ENCODE measurements at places on chromosomes 1 and 21.

- peak; percentile 51 for DNase-seq
These were observed 17.9 kb downstream of the CAPZA1 start for GRCh38 chr1:112637254-112638109.

GRCh38 chr1:89833183-89834082 is 12.6 kb downstream of the LRRC8D start:
- no peak for DNase-seq

DNA sequence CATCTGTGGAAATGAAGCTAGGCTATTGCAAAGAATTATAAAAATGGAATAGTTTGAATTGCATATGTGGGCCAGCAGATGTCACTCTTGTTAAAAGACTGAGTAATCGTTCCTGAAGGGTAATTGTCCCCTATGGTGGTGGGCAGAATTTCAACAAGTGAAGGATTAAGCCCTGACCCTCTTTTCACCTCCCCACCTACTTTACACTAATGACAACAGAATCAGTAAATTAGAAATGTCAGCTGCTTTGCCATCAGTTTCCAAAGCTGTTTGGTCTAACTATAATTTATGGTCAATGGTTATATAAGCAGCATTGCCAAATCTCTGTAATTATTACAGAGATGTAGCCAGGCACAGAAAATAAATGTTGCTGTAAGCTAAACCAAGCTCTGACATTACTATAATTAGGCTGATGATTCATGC is 898.6 kb downstream of the AMY1C start:
- DNase-seq = peak; percentile 1

GRCh38 chr1:23931491-23931880 is 18.3 kb upstream of the CNR2 start:
- DNase-seq = no peak

- DNase-seq = no peak
These were observed 37.0 kb upstream of the SAMSN1 start for GRCh38 chr21:14582934-14583628.

- no peak for DNase-seq
These were observed 89.4 kb downstream of the LPAR3 start for GRCh38 chr1:84803604-84804003.

- DNase-seq = no peak
These were observed 7.9 kb downstream of the LAX1 start for GRCh38 chr1:203772836-203773235.

- DNase-seq = no peak
These were observed 263.8 kb downstream of the PTPRC start for GRCh38 chr1:198902655-198903054.

GRCh38 chr1:90325168-90325567 is 330.3 kb downstream of the ZNF326 start:
- DNase-seq = no peak

DNA sequence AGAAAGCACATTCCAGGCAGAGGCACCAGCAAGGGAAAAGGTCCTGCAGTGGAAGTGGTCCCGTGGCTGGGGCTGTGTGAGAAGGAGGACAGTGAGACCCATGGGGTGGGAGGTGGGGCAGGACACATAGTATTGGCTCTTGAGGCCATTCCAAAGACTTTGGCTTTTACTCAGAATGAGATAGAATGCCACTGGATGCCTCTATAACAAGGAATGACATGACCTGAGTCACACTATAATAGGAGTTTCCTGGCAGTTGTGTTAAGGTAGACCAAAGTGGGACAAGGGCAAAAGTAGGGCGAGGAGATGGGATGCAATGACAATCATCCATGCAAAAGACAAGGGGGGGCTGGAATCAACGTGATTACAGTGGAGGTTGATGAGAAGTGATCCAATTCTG is 24.7 kb upstream of the LAMC2 start:
- no peak for DNase-seq

DNA sequence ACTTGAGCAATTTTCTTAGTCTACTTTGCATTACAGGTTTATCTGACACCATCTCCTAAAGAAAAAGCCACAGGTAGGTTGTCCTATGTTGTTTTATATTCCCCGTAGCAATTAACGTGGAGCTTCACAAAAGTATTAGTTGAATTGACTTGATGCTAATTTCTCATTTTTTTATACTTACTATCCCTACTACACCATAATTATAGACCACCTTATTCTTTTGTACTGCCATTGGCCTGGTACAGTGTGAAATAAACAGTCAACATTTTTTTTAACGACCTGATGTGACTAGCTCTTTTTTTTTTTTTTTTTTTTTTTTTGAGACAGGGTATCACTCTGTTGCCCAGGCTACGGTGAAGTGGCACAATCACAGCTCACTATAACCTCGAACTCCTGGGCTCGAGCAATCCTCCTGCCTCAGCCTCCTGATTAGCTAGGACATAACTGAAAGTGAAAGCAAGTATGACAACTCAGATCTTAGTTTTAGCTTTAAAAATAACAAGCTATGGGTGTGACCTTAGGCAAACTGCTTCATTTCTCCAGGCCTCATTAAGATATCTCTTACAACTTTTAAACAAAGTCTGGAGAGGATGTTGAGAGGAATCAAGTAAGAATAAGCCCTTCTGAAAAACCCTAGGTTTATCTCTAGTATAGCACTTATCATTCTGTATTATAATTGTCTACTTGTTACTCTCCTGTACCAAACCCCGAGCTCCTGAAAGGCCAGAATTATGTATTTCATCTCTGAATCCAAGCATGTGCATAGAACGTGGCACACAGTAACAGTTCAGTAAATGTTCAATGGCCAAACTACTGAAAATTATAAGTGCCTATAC is 49.5 kb downstream of the LUZP1 start:
- DNase-seq = no peak

GRCh38 chr1:2194319-2194897 is at the start of gene FAAP20:
Gene FAAP20 (minus strand): TSS chr1:2194772. CDS start chr1:2194749, 23 bp downstream.
- DNase-seq = peak; percentile 35

- peak; percentile 6 for DNase-seq
These were observed 1.4 kb downstream of the TIPRL start for GRCh38 chr1:168180148-168180524.

DNA sequence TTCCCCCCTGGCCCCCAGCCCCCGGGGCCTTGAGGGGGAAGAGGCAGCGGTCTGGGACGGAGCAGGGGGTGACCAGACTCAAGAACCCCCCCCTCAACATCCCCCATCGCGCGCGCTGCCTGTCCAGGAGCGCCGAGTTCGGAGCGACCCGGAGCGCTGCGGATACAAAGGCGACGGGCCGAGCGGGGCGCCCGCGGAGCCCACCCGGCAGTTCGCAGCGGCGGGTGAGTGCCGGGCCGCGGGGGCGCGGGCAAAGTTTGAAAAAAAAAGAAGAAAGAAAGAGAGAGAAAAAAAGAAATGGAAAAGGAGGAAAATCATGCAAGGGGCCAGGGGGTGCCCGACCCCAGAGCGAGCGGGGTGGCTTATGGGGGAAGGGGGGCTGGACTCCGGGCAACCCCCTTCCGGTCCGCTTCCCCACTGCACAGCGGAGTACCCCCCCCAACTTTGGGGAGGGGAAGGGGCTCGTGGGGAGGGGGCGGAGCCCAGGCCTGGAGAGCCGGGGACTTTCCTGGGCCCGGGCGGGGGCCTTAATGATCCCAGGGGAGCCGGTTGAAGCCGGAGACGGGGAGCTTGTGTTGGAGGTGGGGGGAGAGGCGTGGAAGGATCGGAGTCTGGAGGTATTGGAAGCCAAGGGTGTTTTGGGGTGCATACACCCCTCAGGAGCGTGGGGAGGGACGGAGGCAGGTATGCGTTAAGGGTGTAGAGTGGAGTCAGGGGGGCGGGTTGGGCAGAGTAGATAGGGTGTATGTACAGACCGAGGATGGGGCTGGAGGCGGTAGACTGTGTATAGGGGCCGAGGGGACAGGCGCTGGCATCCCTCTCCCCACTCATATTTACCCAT is 502 bp downstream of the VANGL2 start:
- no peak for DNase-seq

- DNase-seq = no peak
These were observed 17.9 kb upstream of the ABCG1 start for GRCh38 chr21:42200906-42201614.

DNA sequence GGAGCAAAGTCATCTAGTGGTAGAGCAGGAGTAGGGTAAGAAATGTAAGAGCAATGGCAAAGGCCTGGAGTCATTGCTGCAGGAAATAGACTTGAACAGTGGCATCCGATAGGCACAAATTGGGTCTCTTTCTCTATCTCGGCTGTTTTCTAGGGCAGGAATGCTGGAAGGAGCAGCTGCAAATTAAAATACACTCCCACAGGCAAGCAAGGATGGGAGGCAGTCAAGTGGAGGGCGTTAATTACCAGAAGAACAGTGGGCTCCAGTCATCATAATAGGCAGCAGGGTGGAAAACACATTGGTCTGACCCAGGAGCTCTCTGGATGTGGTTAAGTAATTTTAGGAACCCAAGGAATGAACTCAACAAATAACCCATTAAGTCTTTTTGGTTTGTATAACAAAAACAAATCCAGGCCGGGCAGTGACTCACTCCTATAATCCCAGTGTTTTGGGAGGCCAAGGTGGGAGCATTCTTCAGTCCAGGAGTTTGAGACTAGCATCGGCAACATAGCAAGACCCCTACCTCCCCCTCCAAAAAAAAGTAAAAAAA is 7.8 kb upstream of the TDRD5 start:
- DNase-seq = no peak

GRCh38 chr21:31644643-31645042 is 14.8 kb upstream of the SOD1 start:
- no peak for DNase-seq

DNA sequence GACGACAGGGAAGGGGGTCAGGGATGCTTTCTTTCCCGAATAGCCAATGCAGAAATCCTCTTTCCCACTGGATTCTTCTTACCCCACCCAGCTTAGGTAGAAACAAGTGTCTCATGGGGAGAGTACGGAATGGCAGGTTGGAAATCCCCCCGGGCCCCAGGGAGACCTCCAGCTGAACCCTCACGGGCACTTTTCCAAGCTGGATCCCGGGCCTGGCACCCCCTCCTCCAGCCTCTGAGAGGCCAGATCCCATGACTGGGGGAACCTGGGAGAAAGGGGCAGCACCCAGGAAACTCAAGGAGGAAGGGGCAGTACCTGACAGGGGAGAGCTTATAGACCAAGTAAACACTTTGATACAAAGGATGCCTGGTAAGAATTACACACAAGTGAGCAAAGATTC is 1.3 kb downstream of the PKP1 start:
- DNase-seq = no peak

DNA sequence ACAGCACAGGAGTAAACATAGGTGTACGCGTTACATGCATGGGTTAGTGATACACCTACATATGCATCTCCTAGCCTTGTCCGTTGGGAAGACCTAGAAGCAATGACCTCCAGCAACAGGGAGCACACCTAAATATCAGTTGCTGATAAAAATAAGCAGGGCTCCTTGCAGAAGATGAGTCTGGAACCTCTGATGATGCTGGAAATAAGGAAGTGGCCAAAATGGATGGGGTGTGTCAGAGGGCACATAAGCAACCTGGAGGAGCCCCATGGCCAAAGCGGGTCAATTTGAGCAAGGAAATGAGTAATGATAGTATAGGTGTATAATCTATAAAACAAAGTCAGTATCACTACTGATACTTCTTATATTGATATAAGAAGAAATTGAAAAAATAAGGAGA is 13.7 kb downstream of the ADARB1 start:
- no peak for DNase-seq

- no peak for DNase-seq
These were observed 4.3 kb downstream of the TSPAN2 start for GRCh38 chr1:115084902-115085511.

DNA sequence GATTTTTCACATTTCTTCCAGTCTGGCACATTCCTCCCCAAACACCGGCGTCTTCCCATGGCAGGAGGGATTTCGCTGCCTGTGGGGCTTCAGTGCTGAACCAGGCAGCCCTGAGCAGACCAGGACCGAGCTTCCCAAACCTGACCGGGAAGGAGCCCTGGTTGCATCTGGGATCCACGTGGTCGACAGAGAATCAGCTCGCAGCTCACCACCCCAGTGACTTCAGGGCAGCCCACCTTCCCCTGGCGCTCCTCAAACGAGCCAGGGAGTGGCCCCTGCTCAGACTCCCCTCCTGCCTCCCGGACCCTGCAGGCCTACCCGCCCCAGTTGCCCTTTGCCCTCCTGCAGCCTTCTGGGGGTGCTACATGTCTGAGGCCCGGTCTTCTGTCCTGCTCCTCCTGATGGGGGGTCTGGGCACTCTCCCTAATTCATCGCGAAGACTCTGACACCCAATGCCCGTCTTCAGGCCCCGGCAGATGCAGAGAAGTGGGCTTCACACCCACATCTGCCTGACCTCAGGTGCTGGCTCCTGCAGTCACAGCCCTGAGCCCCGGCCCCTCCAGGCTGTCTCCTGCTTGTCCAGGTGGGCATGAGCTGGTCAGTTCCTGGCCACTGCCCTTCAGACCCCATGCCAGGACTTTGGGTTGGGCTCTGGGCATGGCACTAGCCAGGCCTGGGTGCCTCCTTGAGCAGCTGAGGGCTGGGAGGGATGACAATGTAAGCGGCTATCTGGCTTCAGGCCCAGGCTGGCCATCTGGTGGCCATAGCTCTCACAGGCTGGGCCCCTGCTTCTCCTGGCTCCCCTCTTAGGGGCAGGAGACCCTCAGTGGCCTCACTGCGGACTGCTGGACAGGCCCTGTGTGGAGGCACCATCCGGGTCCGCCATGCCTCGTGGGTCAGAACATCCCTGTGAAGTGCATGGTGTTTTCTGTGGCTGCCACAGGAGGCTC is 26.1 kb upstream of the PRSS38 start:
- DNase-seq = no peak

DNA sequence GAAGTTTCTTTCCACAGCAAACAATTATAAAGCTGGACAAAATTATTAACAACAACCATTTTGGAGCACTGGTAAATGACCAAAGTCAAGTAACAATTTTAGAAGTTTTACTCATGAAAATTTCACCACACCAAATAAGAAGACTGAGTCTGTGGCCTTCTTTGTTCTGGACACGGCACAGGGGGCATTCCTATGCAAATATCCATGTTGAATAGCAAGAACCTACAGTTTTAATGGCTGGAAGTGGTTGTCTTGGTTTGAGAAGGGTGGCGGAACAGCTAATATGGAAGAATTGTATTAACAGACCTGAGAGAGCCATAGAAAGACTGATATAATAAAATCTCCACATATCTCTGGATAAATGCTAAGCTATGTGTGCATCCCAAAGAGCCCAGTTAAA is 29.4 kb upstream of the GADD45A start:
- no peak for DNase-seq

DNA sequence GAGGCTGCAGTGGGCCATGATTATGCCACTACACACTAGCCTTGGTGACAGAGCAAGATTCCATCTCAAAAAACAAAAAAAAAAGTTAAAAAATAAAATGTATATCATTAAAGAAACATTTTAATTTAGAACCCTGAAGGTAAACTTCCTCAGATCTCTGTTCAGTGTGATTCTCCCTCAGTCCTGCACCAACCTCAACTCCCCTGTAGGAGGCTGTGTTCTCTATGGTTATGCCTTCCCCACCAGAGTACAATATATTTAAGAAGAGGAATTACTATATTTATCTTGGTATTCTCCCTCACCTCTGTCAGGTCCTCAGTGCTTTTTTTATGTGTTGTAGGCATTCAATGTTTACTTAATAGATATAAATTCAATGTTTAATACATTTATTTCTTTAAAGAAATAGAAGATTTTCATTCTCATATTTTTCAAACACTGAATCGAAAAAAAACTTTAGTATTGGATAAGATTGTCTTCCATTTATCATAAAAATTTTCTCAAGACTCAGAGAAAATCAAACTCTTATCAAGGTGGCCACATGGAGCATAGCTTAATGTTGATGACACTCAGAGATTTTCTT is 4.8 kb upstream of the LRRC8B start:
- no peak for DNase-seq

- no peak for DNase-seq
These were observed 18.0 kb downstream of the RHBDL2 start for GRCh38 chr1:38923607-38924006.

All from HFFc6 (cell line).